NCI-H1048 (cell line): ENCODE measurements at places on chromosomes 3 and 15.
A peak's percentile ranks its signal among the peaks of the same experiment; 100 is the strongest.

DNA sequence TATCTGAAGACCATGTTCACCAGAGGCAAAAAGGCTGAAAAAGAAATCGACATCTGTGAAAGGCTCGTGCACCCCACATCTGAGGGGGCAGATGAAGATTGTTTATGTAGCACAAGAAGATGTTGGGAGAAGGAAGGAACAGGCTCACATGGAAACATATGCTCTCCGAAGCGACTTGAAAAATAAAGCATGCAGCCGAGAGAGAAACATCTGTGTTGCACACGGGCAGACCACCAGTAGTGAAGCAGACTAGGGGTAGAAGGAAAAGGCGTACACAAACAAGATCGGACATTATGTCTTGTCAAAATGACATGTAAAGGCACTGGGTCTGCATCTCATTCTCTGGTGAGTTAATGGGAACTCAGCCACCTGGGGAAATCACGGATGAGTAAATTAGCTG is 356.5 kb downstream of the ZIC4 start:
- no peak for DNase-seq

DNA sequence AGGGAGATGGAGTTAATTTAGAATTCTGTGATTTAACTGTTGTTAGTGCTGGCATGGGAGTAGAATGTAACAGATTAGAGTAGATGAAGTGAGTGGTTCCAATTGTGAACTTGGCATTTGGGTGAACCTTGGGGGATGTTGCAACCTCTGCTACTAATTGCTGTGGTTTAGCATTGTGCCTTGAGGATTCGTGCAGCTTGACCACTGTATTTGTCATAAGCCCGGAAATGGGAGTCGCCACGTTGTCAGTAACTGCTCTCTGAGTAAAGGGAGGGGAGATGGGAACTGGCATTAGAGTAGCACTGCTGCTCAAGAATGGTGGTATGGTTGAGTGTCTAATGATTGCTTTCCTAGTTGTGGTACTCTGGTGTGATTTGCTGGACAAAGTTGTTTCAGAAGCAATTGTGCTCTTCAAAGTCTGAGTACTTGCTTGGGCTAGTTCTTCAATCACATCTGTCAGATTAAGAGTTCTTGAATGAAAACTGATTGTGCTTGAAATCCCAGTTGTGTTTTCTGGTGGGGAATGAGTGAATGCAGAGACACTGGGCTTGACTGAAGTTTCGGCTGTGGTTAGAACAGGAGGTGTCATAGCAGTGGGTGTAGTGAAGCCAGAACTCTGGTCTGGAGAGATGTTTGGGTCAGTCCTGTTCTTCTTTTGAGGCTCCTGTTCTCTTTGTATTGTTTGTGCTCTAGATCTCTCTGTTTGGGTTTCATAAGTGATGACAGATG is 15.4 kb downstream of the IGSF10 start:
- no peak for DNase-seq

DNA sequence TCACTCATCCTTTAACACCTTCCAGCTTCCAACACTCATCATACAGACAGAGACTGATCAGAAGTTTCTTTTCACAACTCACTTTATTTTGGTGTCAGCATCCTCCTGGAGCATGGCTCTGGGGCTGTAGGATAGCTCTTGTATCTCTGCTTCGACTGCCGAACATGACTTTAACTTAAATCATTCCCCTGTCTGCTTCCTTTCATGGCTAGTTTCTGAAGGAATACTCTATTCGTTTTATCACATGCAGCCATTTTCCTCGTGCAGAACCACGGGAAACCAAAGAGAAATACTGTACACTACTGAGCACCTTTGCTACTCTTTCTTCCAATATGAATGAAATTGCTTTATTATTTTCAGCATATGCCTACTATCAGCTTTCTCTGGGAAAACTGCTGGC is 2.1 kb upstream of the TMOD2 start:
- no peak for DNase-seq

DNA sequence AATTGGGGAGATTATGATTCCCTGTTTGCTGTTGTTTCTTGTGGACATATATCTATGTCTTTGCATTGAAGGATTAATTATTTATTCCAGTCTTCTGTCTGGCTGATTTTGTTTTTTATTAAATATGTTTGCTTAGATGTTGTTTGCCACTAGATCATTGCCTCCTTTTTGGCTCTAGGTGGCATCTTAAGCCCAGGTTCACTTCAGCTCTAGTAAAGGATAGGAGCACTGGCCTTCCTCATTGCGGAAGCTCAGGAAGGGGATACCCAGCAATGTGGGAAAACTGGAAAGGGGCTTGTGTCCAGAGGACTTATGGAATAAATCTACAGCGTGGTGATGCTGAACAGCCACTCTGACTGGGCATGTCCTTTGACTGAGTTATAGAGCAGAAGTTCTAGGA is 821.6 kb downstream of the PDCD6IP start:
- DNase-seq, result no peak

DNA sequence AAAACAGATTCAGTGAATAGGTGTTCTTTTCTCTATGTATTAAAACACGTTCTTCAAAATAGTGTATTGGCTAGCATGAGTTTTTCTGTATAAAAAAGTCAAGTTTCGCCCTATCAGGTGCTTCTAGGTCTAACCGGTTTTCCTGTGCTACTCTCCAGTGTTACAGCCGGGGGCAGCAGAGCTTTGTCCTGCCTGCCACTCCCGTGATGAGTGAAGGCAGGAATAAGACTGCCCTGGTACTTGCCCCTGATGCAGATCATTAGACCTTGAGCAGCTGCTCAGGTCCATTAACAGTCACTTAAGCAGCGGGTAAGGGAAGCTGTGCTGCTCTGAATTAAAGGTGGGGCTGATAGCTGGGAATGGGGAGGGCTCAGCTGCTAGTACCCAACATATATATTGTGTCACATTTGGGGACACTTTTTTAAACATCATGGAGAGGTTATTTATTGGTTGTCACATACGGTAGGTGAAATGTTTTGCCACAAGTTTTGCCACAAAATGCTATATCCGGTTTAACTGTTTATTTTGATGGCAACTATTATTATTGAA is 1.3 kb upstream of the UNC13C start:
- no peak for DNase-seq

DNA sequence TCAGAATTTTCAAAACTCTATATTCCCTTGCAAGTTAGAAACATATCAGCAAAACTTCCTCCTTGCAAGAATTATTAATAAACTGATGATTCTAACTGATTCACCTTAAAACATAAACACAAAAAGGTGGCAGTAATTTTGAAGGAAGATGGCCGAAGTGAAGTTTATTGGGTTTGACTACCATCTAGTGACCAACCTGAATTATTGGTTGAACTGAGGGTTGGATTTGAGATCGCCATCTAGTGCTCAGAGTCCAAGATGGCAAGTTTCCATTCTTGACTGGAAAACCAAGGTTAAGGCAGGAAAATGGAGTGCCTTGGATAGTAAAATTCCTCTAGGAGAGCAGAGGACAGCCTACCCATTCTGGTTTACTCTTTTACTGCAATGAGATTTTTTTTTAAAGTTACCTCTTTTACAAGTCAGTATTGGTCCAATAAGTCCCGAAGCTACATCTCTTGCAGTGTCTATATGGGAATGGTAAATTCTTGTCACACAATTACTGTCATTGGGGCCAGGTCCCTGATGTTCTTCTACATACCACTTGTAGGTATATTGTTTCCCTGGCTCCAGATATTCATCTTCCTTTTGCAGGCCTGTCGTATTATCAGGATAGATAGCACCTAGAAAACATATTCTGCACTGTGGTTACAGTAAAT is 51.6 kb upstream of the CP start:
- DNase-seq, result peak; percentile 65

- no peak for DNase-seq
Measured at GRCh38 chr15:62553911-62554563, 389.0 kb upstream of the C2CD4B start.

DNA sequence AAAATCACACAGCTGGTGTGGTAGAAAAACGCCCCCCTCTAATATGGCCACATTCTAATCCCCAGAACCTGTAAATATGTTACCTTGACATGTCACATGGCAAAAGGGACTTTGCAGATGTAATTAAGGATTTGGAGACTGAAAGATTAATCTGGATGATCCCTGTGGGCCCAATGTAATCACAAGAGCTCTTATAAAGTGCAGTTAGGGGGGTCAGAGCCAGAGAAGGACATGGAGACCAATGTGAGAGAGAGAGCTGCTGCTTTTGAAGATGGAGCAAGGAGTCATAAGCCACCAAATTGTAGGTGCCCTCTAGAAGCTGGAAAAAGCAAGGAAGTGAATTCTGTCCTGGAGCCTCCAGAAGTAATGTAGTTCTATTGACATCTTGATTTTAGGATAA is 152.6 kb downstream of the PEX5L start:
- no peak for DNase-seq

GRCh38 chr15:89855948-89856347 is 37.8 kb downstream of the AP3S2 start:
- no peak for DNase-seq

- DNase-seq, result no peak
Measured at GRCh38 chr3:108091498-108092250, 843 bp upstream of the CD47 start.

DNA sequence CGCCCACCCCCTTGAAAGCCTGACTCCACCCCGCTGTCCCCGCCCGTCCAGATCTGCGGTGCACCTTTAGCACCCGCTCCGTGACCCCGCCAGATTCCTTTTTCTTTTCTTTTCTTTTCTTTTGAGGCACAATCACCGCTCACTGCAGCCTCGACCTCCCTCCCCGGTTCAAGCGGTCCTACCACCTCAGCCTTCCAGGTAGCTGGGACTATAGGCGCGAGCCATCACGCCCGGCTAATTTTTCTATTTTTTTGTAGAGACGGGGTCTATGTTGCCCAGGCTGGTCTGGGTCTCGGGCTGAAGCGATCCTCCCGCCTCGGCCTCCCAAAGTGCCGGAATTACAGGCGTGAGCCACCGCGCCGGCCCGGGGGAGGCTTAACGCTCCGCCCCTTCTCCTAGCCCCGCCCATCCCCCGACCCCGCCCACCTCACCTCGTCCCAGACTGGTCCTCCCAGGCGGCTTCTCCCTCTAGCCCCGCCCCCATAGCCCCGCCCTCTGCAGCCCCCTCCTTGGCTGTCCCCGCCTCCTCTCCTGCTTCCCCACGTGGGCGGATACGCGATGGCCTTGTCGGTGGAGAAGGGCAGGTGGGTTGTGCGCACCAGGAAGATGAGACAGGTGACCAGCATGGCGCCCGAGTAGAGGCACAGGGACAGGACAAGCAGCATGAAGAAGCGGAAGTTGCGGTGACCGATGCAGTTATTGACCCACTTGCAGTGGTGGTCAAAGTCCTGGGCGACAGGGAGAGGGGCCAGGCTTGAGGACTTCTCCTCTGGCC is 3.2 kb downstream of the ZDHHC19 start:
- no peak for DNase-seq

DNA sequence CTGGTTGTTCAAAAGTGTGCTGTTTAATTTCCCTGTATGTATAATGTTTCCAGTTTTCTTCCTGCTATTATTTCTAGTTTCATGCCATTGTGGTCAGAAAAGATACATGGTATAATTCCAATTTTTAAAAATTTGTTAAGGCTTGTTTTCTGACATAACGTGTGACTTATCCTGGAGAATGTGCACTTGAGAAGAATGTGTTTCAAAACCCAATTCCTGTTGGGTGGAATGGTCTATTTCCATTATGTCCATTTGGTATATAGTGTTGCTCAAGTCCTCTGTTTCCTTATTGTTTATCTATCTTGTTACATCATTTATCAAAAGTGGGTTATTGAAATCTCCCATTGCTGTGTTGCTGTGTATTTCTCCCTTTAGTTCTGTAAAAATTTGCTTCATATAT is 215.4 kb downstream of the GREM1 start:
- DNase-seq, result no peak

GRCh38 chr15:28896951-28897350 is 11.2 kb downstream of the APBA2 start:
- no peak for DNase-seq

GRCh38 chr15:95170561-95171380 is 939.4 kb downstream of the MCTP2 start:
- no peak for DNase-seq

GRCh38 chr15:88606070-88606794 is 14.9 kb upstream of the AEN start:
- no peak for DNase-seq
